ENCODE measurements at places on chromosomes 12 and 14.

DNA sequence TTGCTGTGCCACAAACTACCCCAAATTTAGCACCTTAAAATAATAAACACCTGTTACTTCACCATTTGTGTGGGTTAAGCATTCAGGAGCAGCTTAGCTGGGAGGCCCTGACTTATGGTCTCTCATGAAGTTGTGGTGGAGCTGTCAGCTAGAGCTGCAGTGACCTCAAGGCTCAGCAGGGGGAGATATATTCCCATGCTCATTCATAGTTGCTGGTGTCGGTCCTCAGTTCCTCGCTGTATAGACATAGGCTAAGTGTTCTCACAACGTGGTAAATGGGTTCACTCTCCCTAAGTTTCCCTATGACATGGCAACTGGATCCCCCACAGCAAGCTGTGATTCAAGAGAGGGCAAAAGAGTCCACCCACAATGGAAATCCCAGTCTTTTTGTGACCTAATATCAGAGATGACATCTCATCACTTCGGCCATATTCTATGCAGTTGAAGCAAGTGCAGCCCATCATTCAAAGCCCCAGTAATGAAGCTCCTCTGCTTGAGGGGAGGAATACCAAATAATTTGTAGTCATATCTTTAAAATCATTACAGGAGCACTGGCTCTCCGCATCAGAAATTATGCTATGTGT, 41.1 kb downstream of the PRB3 start:
- peak; percentile 22 for DNase-seq

GRCh38 chr12:103538397-103538796, 42.6 kb upstream of the C12orf42 start:
- DNase-seq, result no peak

GRCh38 chr12:26845057-26845666, 12.2 kb upstream of the ITPR2 start:
- DNase-seq, result no peak

DNA sequence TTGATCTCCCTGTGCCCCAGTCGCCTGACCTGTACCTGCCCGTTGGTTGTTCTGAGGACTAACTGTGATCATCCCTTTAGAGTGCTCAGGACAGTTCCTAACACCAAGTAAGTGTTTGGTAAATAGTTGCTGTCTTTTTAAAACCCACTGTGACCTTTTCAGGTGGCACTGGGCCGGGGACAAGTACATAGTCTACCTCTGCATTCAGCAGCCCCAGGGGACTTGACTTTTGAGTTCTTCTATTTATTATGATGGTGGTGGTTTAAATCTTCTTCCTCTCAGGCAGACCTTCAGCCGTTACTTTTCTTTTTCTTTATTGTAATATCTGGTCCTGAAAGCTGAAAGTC, 38.8 kb downstream of the EVL start:
- no peak for DNase-seq

DNA sequence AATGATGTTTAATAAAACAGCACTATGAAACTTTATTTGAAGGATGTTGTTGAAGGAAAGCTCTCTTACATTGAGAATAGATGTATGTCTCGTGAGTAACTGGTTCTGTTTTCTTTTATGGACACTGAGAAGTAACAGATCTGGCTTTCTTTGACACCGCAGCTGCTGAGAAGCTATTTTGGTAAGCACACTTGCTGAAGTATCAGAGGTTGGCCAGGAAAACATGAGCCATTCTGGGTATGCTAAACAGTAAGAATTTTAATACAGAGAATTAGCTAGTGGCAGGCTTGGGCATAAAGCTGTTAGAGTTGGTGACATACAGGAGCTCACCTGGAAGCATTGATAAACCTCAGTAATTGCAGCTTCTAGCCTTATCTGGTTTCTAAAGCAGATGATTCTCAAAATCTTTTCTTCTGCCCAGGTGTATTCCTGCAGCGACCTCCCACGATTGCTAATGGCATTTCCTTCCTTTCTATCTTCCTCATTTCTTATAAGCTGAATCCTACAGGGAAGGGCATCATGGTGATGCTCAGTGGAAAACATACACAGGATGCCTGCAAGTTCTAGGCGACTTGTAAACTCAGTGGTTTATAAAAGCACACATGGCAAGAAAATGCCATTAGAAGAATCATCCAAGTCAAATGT, 291.6 kb upstream of the SLC16A7 start:
- no peak for DNase-seq

DNA sequence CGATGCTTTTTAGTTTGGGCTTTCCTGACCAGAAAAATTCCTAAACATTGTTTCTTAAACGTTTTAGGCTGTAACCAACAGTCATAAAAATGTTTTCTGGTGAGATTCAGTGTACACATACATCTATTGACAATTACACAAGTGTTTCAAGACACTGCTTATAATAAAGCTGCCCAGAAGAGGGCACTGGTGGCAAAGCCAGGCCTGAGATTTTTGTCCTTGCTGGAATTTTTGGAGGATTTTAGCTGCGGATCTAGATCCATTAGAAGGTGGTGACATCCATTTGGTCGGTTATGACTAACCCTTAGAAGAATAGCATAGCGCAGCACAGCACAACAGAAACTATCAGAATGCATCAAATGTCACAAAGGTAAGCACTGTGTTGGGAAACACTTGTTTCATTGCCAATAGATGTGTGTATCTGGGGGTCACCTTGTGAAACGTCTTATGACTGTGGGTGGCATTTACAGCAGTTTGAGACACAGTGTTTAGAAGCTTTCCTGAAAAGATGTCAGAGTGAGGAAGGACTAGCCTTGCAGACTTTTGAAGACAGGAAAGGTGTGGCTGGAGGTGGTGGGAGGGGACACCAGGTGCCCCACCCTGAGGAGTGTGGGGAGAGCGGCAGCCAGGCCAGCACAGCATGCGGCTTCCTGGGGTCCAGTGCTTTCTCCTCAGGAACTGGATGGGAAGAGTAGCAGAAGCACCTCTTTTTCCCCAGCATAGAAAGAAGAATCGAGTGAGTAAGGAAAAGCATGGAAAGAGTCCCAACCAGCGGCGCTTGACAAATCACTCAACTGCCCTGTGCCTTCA, 54.7 kb upstream of the FKBP4 start:
- DNase-seq, result no peak

All from K562 (cell line).